ENCODE measurements at places on chromosomes 2 and 18. TPM values are rescaled to one million over a fixed set of nuclear protein-coding genes. Genes with fewer than 3 reads are reported as not detected.
A peak's percentile ranks its signal among the peaks of the same experiment; 100 is the strongest.

Gene CAPN13
- total RNA-seq = not detected

Gene SKA1
- 5.6 TPM for total RNA-seq

DNA sequence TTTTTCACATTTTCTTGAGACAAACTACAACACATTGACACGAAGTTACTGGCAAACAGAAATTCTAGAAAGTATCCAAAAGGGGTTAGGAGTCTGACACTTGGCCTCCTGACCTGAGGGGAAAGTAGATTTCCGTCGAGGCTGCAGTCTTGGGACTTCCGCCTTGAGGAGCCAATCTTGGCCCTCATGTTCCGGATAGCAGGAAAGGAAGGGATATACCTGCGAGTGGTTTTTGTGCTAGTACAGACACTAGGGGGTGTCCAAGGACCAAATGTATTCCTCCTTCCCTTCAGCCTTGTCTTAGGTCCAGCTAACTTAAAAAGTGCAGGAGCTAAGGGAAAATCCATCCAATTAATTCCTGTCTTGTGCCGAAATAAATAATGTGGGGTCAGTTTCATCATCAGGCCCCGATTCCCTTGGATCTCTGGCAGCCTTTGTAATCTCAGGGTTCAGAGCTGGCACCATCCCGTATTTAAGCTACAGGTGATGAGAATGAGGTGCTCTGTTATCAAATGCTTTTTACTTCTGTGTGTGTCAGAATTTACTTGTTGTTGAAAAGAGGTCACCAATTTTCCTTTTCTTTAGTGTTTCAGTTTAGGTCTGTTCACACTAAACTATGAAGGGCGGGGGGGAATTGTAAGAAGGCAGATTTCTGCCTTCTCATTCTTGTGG is 330.2 kb upstream of the FANCL start:
- DNase-seq = peak; percentile 85

DNA sequence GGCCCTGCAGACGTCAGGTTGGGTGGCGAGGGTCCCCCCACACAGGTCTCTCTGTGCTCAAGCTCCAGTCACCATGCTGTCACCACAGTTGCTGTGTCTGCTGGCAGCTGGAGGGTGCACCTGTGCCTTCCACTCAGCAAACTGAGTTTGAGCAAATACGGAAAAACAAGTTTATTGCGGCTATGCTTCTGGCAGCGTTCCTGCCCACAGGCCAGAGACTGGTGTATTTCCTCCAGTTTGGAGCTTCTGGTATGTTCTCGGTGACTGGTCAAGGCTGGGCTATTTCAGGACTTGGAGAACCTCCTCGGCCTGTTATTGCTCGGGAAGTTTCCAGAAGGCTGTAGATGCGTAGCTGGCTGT is 132.6 kb downstream of the SEPTIN10 start:
- DNase-seq = no peak

All from GM23248 (cell line).